ENCODE measurements at places on chromosomes 7 and 10.

DNA sequence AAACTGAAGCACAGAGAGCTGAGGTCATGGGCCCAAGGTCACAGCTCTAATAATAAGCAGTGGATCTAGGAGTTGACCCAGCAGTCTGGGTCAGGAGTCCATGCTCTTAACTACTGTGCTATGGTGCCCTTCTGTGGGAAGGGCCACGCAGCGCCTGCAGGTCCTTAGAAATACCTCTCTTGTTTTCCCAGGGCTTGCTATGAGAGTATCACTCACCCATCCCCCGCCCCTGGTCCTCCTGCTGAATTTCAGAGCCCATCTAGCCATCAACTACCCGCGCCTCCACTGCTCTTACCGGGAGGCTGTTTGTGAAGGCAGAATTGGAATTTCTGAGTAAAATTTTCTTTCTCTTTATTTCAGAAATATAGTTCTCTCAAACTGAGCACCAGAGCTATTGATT, 27.3 kb upstream of the CRHR2 start:
- DNase-seq: no peak

DNA sequence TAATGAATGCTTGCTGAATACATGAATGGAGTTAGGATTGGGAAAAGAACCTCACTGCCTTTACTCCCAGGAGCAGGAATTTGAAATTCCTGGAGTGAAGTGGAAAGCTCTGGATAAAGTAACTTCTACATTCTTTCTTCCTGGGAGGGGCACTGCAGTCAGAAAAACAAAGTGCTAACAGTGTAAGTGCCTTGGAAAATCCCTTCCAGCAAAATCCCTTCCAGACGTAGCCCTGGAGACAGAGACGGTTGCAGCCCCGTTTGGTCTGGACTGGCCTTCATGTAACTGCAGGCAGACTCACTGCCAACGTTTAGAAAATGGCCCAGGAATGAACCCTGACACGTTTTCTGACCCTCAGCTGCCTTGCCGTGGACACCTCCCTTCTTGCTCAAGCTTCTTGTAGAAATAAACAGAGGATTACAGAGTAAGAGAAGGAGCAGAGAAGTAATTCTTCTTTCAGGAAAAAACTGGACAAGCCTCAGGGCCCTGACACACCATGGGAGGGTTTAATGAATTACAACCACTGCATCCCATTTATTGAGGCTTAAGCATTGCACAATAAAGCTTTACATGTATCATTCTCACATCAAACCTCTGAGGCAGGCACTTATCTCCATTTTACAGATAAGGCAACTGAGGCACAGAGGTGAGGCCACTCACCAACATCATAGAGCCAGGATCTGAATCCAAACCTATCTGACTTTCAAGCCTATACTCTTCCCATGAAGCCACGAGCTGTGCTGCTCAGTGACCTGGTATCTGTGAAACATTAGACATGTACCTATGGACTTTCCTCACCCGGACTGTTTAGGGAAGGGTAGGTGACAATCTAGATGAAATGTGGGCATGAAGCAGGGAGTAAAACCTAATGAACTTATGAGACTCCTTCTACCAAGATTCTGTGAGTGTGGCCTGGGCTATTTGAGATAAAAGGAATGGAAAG, 7.8 kb downstream of the ITPRIP start:
- no peak for DNase-seq

- no peak for DNase-seq
These were observed 20.1 kb downstream of the AFAP1L2 start for GRCh38 chr10:114384181-114384580.

GRCh38 chr7:140479739-140480084, 407 bp upstream of the MKRN1 start:
- DNase-seq: no peak

- no peak for DNase-seq
These were observed 112.2 kb upstream of the GALNT17 start for GRCh38 chr7:71019706-71020105.

DNA sequence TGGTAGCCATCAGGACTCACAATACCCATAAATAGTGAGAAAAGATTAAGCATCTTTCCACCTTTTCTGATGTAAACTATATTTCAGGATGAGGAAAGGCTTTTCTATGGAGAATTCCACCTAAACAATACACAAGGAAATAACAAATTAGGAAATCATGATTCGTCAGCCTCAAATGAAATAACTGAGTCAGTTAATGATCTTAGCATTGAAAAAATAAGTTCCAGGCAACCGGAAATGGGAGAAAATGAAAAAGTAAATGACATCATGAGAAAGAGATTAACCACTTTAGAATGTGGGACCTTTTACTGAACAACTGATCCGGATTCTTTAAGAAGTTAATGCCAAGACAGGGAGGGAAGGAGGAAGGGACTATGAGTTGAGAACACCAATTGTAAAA, 742.3 kb downstream of the TNS3 start:
- no peak for DNase-seq

DNA sequence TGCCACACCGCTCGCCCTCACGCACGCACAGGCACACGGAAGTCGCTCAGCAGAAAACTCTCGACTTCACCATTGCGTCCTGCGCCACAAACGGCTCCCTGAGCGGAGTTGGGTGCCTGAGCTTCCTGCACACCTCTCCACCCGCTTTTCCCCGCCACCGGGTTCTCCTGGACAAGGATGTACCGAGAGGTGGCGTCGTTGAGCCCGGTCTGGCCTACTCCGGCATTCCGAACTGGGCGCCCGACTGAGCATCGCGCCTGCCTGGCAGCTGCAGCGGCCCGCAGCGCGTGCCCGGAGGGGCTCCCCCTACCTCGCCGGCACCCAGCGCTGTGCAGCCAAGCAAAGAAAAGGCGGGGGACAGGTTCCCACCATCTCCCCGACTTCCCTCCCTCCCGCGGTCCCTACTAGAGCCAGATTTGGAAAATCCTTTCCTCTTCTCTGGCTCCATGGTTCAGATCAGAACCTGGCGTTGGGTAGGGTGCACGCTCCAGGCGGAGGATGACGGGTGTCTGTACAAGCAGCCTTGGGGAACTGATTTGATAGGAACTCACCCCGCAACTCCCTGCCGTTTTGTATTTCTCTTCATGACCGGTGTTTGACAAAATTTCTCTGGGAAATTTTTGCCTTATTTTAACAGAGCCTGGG, 1.7 kb downstream of the SORCS3 start:
- DNase-seq: no peak

DNA sequence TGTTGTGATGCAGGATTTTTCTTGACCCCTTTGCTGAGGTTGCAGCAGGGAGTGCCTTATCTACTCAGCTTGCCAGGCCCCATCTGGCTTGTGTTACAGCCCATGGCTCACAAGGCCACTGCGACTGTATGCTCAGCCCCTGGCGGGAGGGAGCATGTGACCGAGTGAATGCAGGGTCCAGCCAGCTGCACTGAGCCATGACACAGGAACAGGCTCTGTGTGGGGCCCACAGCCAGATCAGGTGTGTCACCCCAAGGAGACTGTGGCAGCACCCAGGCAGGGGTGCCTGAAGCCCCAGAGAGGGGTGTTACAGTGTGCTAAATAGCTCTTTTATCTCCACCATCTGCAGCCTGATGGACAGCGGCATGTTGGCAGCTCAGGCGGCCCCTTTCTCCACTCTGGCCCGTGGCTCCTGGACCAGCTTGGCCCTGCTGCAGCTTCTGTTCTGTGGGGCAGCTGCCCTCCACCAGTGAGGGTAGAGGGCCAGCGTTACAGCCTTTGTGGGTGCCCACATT, 2.6 kb upstream of the PCBD1 start:
- DNase-seq: no peak

DNA sequence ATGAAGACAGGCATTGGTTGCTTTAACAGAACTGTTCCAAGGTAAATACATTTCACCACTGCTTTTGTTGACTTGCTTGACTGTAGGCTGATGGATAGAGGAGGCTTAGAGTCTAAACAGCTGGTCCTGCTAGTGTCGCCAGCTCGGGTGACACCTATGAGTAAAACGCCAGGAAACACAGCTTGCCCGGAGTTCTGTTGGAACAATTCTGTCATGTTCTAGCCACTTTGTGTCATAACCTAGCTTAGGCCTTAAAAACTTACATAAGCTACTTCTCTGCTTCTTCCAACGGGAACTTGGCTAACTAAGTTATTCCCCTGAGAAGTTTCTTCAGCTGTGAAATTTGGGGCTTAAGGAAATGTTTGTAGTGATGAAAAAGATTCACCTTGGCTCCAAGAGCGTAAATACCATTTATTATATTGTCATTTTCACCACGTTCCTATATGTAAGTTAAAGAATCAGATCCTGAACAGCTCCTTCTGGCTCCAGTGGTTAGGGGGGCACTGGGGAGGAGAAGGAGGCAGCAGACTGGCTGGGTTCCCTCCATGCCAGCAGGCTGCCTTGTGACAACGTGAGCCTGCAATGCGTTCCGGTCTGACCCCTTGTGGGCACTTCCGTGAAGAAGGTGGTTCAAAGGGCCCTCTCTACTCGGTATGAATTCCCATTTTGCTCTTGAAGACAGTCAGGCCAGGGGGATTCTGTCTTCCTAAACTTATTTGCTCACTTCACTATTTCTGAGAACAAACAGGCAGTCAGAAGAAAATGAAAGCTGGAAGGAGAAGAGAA, 253.2 kb downstream of the BMPER start:
- no peak for DNase-seq

DNA sequence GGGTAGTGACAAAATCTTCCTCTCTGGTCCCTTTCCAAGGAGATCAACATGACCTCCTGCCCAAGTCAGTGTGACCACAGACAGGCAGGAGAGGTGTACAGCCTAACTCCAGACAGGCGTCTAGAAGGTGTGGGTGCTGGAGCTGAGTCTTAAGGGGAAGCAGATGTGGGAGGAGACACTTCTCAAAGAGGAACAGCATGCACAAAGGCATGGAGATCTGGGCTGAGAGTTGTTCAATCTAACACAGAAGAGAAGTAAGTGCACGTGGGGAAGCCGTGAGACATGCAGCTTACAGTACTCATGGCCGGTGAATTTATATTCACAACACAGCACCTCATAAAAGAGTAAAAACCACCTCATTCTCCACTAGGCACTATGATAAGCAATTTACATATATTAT, 23.8 kb upstream of the GSDME start:
- no peak for DNase-seq

- DNase-seq: no peak
These were observed 6.5 kb downstream of the TSPAN14 start for GRCh38 chr10:80460399-80461207.

GRCh38 chr10:69715899-69716606, 85.7 kb upstream of the COL13A1 start:
- no peak for DNase-seq

GRCh38 chr7:32204361-32205018, 134.3 kb upstream of the PDE1C start:
- DNase-seq: no peak

- no peak for DNase-seq
These were observed 177.8 kb downstream of the PIP4K2A start for GRCh38 chr10:22536620-22537019.

GRCh38 chr7:4188651-4189050, 493.4 kb upstream of the FOXK1 start:
- DNase-seq: no peak

DNA sequence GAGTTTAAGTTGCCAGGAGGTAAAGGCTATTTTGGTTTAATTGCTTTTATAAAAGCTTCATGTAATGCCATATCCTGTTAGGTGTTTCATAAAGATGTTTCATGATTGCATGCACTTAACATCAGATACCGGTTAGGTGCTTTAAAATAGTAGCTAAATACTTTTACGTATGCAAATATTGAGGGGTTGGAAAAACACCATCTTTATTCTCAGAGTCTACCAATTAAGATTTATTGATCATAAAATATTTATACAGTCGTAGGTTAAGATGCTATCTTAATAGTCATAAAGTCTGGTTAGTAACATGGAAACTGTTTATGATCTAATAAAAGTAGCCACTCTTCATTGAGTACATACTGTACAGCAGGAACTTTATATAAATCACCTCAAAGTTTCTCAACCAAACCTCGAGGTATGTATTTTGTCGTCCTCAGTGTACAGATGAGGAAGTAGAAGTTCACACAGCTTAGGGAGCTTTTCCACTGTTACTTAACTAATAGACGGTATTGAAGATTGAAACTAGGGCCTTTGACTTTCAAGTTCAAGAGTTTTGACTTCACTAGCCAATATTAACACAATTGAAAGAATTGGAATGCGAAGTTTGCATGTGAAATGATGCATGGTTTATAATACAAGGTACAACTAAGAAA, 897.1 kb downstream of the GATA3 start:
- DNase-seq: no peak

DNA sequence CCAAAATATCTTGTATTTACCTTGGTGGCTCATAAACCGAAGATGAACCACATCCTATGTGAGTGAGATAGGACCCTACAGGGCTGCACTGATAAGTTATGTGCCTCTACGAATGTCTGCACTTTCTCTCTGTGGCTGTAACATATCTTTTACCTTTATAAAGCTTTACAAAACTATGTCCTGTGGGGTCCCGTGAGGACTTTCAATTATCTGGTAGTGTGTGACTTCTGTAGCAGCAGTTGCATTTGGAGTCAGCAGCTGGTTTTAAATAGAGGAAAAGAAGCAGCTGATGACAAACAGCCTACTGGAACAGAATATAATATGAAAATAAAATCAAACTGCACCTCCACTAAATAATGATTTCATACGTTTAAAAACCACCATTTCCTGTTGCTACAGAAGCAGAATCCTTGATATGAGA, 222.4 kb upstream of the GNAI1 start:
- no peak for DNase-seq

DNA sequence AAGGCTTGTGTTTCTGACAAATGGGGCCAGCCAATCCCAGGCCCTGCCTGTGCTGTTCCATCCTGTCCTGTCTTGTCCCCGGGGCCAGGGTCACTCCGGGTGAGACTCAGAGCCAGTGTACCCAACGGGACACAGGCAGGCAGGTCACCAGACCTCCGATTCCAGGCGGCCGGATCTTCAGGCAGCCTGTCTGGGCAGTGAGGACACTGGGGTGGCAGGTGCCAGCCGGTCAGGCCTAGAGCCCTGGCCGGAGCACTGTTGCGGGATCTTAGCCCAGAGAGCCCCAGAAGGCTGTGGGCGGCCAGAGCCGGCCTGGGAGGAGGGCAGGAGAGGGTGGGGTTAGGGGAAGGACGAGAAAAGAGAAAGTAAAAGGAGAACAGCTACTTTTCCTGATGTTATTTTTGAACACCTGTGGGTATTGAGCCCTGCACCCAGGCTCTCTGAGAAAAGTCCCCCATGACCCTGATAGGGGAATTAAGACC, 134.3 kb upstream of the TNRC18 start:
- DNase-seq: no peak

DNA sequence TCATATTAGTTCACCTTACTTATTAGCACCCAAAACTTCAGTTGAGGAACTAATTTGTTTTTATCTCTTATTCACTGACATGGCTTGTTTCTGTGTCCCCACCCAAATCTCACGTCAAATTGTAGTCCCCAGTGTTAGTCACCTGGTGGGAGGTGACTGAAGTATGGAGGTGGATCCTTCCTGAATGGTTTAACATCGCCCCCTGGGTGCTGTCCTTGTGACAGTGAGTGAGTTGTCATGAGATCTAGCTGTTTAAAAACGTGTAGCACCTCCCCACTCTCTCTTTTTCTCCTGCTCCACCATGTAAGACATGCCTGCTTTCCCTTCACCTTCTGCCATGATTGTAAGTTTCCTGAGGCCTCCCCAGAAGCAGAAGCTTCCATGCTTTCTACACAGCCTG, 75.0 kb upstream of the HECTD2 start:
- DNase-seq: no peak

GRCh38 chr10:34061841-34062240, 727.4 kb upstream of the NRP1 start:
- no peak for DNase-seq

GRCh38 chr10:127679642-127680255, 57.2 kb upstream of the FOXI2 start:
- no peak for DNase-seq
